ENCODE measurements at places on chromosomes 1 and 21.

- no peak for DNase-seq
- no peak overlapping the region for H3K27ac ChIP-seq
- H3K36me3 ChIP-seq, result no peaks in the 10 kb centered on the region
- no peaks in the 10 kb centered on the region for H3K27me3 ChIP-seq
- no peak overlapping the region for H3K4me3 ChIP-seq
Observed at GRCh38 chr1:159653201-159653600, 61.2 kb downstream of the CRP start.

GRCh38 chr1:15941044-15941840, 34.7 kb downstream of the ZBTB17 start:
- H3K27ac ChIP-seq, result no peak overlapping the region
- peak; percentile 46 for DNase-seq
- H3K27me3 ChIP-seq, result no peaks in the 10 kb centered on the region

DNA sequence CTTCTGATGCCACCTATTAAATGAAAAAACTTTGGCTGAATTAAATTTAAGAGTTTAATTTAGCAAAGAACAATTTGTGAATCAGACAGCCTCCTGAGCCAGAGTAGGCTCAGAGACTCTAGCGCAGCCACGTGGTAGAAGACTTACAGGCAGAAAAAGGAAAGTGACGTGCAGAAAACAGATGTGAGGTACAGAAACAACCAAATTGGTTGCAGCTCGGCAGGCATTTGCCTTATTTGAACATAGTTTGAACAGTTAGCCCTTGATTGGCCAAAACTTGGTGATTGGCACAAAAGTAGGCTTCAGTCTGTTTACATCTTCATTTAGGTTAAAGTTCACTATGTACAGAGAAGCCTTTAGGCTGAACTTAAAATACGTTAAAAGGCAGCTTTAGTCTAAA, 22.9 kb downstream of the TCP10L start:
- no peaks in the 10 kb centered on the region for H3K4me1 ChIP-seq
- peak; percentile 69 for DNase-seq
- H3K4me3 ChIP-seq, result no peak overlapping the region
- no peak overlapping the region for H3K27ac ChIP-seq
- H3K36me3 ChIP-seq, result no peaks in the 10 kb centered on the region

- H3K27ac ChIP-seq, result no peak overlapping the region
- H3K27me3 ChIP-seq, result no peaks in the 10 kb centered on the region
- DNase-seq, result no peak
- no peak overlapping the region for H3K4me3 ChIP-seq
- H3K4me1 ChIP-seq, result no peaks in the 10 kb centered on the region
Observed at GRCh38 chr21:42096566-42096965, 25.4 kb downstream of the UMODL1 start.

DNA sequence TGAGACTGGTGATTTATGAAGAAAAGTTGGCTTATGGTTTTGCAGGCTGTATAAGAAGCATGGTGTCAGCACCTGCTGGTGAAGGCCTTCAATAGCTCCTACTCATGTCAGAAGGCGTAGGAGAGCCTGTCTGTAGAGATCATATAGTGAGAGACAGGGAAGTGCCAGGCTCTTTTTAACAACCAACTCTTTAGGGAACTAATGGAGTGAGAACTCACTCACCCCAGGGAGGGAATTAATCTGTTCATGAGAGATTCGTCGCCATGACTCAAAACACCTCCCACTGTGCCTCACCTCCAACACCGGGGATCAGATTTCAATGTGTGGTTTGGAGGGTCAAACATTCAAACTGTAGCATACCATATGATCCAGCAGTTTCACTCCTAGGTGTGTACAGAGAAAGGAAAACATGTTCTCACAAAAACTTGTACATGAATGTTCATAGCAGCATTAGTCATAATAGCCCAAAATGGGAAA, 72.6 kb downstream of the TTC3 start:
- H3K36me3 ChIP-seq, result peaks cover 75% of the 10 kb centered on the region
- H3K27me3 ChIP-seq, result no peaks in the 10 kb centered on the region
- H3K27ac ChIP-seq, result no peak overlapping the region
- H3K4me3 ChIP-seq, result no peak overlapping the region
- DNase-seq, result peak; percentile 87

DNA sequence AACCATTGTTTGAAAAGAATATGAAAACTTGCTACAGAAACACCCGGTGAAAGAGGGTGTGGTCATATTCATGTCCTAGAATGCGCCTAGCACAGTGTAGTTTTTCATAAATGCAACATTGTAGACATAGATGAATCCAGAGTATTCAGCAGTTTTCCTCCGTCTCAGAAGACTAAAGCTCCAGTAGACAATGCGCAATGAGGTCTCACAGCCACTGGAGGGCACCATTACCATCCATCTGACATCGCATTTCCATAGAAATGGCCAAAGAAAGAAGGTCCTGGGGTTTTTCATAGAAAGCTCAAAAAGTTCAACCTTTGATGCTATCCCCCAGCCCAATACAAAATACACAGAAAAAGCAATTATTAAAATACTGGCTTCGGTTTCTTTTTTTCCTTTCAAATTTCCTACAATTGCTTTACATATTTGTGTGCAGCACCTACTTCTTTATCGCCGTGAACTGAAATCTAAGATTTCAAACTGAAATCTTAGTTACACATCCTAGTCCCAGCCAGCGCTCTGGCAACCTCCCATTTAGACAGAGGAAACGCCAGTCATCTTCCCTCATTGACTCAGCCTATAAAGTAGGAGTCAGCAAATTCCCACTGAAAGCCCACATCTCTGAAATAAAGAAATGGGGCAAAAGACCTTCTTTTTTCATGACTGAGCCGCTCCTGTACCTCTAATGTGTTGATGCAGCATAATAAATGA, 3.9 kb upstream of the CD58 start:
- peak; percentile 80 for DNase-seq
- no peak overlapping the region for H3K27ac ChIP-seq
- peaks cover 13% of the 10 kb centered on the region for H3K27me3 ChIP-seq
- no peak overlapping the region for H3K4me3 ChIP-seq
- peaks cover 7% of the 10 kb centered on the region for H3K4me1 ChIP-seq
- H3K36me3 ChIP-seq, result no peaks in the 10 kb centered on the region

GRCh38 chr1:88961647-88962275, 30.7 kb downstream of the KYAT3 start:
- H3K27me3 ChIP-seq, result no peaks in the 10 kb centered on the region
- no peaks in the 10 kb centered on the region for H3K4me1 ChIP-seq
- DNase-seq, result no peak
- no peak overlapping the region for H3K27ac ChIP-seq

GRCh38 chr1:226625832-226626576, 77.4 kb downstream of the STUM start:
- no peak overlapping the region for H3K4me3 ChIP-seq
- no peak overlapping the region for H3K27ac ChIP-seq
- H3K27me3 ChIP-seq, result peaks cover 8% of the 10 kb centered on the region

DNA sequence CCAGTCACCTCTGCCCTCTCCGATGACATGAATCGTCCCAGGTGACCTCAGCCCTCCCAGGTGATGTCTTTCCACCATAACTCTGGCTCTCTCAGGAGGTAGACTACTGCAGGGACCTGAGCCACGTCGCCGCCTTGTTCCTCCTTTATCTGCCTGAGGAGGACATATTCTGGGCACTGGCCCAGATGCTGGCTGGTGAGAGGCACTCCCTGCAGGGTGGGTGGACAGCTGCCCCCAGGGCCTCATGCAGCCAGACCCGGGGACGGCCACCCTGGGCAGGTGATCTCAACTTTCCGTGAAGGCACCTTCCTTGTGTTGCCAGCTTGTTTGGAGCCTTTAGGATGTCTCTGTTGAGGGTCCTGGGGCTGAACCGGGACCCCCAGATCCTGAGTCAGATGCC, 13.9 kb upstream of the ZBTB17 start:
- H3K36me3 ChIP-seq, result no peaks in the 10 kb centered on the region
- no peaks in the 10 kb centered on the region for H3K27me3 ChIP-seq
- no peak overlapping the region for H3K27ac ChIP-seq
- no peak overlapping the region for H3K4me3 ChIP-seq

DNA sequence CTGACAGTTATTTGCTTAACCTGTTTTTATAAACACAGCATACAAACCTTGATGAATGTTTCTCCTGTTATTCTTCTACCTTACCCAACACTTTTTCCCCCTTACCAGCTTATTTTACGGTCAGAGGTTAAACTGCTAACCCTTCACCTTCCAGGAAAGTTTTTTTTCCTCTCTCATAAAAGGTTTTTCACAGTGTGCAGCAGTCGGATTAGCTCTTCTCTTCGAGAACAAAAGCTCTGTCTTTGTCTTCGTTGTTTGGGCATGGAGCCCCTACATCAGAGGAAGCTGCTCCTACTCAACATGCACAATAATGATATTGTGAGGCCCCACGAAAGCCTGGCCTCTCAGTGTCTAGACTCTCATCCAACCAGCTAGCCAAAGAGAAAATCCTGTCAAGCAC, 42.0 kb downstream of the DENND1B start:
- no peaks in the 10 kb centered on the region for H3K27me3 ChIP-seq
- H3K4me3 ChIP-seq, result no peak overlapping the region
- peak overlapping the region; percentile 69 for H3K27ac ChIP-seq
